ENCODE measurements at places on chromosomes 1 and 21.

DNA sequence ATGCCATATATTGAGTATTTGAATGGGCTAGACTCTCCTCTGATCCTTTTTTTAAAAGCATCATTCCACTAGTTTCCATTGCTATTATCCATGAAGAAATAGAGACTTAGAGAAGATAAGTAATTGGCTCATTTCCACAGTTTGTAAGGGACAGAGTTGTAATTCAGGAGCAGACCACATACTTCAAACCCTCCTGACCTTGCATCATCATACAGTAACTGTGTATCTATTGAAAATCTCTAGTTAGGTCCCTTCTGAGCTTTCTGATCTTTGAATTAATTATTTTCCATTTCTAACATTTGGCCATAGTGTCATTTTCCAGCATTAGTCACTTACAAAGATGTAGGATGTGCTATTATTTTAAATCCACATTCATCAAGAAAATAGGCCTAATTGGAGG lies 386.5 kb upstream of the ST6GALNAC5 start:
- peak; percentile 52 for DNase-seq

GRCh38 chr1:50973255-50973654 lies 3.2 kb downstream of the CDKN2C start:
- no peak for DNase-seq

- no peak for DNase-seq
Observed at GRCh38 chr1:67044631-67045270, 9.2 kb downstream of the SLC35D1 start.

- DNase-seq, result no peak
Observed at GRCh38 chr1:32991386-32991785, 26.8 kb upstream of the RNF19B start.
